Dermis blood vessel endothelial cell (primary cell): ENCODE measurements at places on chromosomes 2 and 18. TPM values are rescaled to one million over a fixed set of nuclear protein-coding genes. Genes with fewer than 3 reads are reported as not detected.

- peak; percentile 38 for DNase-seq
Observed at GRCh38 chr2:7007846-7008741, 90.9 kb downstream of the RNF144A start.

DNA sequence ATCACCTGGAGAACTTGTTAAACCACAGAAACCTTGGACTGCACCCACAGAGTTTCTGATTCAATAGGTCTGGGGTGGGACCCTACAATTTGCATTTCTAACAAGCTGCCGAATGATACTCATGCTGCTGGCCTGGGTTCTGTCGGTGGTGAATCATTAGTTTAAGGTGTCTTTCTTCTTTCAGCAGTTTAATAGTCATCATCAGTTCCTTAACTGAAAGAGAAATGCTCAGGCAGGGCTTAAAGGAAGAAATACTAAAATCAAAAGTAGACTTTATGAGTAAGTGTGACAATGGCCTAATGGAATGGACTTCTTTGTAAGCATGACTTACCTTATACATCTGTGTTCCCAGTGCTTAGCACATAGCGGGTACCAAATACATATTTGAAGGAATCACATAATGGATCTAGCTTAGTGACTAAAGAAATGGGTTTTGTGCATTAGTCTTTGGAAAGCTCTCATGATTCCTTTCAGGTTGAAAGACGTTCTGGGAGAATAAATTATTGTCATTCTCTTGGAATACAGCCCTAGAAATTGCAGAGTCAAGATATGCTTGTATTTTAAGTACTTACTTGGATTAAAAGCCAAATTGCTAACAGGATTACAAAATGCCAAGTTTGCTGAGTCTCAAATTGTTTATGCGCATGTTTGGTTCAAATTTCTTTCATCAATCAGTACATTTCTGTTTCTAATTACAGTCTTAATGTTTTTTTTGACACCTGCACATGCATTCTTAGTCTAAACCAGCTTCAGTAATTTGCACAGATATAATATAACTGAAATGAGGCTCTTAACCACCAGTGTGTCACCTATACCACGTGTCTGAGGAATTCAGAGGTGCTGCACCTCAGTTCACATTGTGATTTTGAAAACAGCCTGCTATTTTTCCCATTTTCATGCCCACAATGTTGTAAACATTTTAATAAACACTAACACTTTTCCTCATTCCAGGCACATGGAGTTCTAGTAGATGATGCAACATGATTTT, 220.3 kb upstream of the NRP2 start:
- no peak for DNase-seq

DNA sequence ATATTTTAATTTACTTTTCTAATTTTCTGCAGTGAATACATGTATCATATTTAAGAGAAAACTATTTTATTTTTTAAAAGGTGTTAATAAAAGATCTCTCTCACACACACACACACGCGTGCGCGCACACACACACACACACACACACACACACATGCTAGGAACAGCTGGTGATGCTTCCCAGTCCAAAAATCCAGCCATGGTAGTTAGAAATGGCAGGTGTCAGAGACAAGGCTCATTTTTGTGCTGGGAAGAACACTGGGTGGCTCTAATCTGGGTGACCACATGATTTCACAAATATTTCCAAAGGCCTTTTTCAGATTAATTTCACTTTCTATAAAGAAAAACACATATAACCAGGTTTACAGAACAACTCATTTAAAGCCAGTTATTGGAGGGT, 104.5 kb upstream of the NCK2 start:
- DNase-seq: no peak

DNA sequence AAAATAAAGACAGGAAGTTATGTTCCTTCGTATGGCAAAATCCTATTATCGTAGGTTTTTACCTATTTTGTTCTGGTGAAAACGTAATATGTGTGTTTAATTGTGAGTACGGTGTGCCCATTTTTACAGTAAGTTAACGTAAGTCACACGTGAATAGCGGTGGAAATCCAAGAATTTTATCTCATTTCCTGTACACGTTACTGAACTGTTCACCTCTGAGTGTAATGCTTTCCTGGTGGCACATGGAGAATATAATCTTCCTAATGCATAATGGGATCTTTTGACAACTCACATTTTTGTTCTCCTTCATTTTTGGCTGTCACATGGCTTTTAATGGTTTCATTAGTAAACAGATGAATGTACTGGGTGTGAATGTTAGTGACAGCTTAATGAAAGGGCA, 28.2 kb downstream of the BCL2L11 start:
- peak; percentile 92 for DNase-seq

- peak; percentile 79 for DNase-seq
Observed at GRCh38 chr2:26720322-26721114, 28.0 kb downstream of the KCNK3 start.

- DNase-seq: no peak
Observed at GRCh38 chr2:65316072-65316471, 88.4 kb downstream of the ACTR2 start.

- no peak for DNase-seq
Observed at GRCh38 chr2:112310906-112311305, 35.5 kb downstream of the ZC3H6 start.

- no peak for DNase-seq
Observed at GRCh38 chr2:170713543-170714380, 1.4 kb upstream of the SP5 start.

DNA sequence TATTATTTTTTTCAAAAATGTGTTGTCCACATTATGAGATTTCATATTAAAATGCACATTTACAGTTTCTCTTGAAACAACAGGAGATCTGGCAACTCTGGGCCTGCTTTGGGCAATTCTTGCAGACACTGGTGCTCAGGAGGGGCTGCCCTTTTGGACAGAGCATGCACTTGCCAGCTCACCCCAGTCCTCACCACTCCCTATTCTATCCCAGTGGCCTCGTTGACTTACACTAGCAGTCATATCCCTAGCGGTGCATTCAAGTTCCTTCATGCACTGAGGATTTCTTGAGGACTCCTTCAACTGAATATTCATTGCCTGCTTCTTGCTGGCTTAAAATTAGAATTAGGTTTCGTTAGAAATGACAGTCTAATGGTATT, 87.9 kb upstream of the FHL2 start:
- DNase-seq: no peak

- DNase-seq: peak; percentile 17
Observed at GRCh38 chr2:3282056-3282998, 95.3 kb downstream of the EIPR1 start.

The B4GALT6 gene
- total RNA-seq: 3.4 and 6.6 TPM in 2 replicates

The PLGLB2 gene
- 0.65 and 1.7 TPM in 2 replicates for total RNA-seq

The FSHR gene
- not detected in 2 replicates for total RNA-seq

The BBS5 gene
- 2.1 and 3.2 TPM in 2 replicates for total RNA-seq

The LOXHD1 gene
- under 0.01 and 0.05 TPM in 2 replicates for total RNA-seq

The SKOR2 gene
- total RNA-seq: not detected in 2 replicates

The RUFY4 gene
- total RNA-seq: not detected in 2 replicates
